ENCODE measurements at places on chromosomes 3 and 15.

GRCh38 chr15:74458473-74458872 lies 2.5 kb downstream of the UBL7 start:
- DNase-seq = no peak

DNA sequence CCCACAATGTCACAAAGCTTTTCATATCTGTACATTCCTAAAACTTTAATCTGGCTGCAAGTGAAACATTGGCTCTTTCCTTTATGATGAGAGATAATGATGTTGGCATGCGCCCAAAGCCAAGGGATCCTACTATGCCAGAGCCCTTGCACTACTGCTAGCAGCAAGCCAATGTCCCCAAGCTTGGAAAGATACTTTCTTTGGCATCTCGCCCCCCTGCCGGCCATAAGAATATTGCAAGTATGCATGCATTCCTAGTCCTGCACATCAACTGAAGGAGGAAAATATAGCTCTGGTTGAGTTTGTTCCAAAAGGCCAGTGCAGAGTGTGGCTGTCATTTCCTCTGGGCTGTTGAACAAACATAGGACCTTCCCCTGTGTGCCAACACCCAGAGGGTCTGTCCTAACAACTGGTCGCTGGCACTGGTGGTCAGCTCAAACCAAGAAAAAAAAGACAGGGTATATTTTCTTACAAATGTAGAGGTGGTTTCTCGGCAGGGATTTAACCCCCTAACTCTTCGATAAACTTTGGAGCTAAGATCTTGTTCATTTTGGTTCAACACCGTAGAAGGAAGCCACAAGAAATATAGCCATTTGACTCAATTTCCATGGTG lies 120.9 kb upstream of the ZBED2 start:
- DNase-seq = peak; percentile 49

DNA sequence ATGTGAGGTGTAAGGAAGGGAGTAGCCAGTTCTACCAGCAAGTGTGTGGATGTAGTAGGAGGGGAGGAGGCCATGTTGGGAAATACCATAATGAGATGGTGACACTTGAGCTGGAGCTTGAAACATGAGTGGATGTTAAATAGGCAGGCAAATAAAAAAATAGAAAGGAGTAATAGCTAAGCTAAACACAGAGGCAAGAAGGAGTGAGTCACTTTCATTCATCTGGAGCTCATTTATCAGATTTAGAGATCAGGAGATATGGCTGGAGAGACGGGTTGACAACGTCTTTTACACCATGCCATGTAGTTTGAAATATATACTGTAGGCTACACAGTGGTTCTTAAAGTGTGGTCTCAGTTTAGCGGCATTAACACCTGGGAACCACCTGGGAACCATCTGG lies 390.5 kb downstream of the DIPK2A start:
- DNase-seq = no peak

DNA sequence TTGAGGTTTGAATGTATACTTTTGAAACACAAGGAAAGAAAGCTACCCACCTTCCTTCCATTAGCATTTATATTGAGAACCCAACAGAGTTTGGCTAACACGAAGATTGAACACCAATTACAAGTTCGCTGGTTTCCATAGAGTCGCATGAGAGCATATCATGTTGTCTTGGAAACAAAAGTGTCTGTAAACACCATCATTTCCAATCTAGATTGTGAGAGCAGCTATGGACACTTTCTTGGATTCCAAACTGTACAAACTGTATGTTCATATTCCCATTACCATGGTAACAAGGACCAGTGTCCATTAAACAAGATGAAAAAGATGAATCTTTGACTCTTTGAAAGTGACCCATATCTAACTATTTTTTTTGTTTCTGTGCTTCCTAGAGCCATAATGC lies 529.9 kb upstream of the ROBO1 start:
- DNase-seq = no peak

DNA sequence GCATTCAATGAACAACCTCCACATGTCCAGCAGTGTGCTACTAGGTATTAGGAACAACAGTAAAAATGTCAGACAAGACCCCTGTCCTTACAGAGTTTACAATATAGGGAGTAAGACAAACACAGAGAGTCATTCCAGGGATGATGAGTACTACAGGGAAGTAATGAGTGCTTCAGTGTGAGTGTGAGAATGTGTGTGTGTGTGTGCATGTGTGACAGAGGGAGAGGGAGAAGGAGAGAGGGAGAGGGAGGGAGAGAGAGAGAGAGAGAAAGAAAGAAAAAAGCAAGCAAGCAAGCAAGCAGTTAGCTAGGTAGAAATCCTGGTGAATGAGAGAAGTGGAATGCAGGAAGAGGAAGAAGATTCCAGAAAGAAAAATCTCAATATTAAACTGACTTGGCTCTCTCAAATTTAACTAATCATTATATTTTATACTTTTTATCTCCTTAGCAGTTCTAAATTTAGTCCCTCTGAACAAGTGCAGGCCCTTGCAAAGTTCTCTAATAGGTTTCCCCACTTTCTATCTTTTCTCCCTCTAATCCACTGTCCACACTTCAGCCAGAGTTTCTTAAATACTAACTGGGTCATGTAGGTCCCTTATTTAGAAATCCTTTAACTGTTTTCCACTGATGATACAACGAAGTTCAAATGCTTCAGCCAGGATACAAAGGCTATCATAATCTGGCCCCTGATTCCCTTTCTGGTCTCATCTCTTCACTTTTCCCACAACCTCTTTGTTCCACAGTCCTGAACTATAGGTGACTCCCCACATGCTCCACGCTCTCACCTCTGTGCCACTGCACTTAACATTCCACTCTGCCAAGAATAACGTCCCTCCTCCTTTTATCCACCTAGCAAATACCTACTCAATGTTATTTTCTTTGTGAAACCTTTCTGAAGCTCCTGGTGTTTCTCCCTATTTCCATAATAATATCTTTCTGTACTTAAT lies 10.3 kb downstream of the DCBLD2 start:
- no peak for DNase-seq

- no peak for DNase-seq
Measured at GRCh38 chr15:78394026-78394425, 44.0 kb upstream of the IREB2 start.

Measured in NCI-H460 (cell line).